ENCODE measurements at places on chromosomes 6 and 20.

- peak; percentile 6 for DNase-seq
Observed at GRCh38 chr6:85126485-85127167, 323.3 kb upstream of the NT5E start.

DNA sequence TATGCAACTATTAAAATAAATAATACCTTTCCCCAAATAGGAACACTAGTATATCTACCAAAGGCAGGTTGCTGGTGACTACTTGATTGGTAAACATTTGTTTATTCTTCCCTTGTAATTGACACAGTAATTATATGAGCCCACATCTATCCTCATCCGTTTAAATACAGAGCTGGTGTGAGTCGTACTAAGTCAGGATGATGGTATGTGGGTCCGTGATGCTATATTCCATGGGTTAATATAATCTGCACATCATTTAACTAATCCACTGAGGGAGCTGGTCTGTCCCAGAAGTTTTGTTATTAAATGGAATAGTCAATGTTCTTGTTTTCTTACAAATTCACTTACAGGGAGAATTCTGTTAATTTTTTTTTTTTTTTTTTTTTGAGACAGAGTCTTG lies 164.0 kb upstream of the AGPAT4 start:
- no peak for DNase-seq

DNA sequence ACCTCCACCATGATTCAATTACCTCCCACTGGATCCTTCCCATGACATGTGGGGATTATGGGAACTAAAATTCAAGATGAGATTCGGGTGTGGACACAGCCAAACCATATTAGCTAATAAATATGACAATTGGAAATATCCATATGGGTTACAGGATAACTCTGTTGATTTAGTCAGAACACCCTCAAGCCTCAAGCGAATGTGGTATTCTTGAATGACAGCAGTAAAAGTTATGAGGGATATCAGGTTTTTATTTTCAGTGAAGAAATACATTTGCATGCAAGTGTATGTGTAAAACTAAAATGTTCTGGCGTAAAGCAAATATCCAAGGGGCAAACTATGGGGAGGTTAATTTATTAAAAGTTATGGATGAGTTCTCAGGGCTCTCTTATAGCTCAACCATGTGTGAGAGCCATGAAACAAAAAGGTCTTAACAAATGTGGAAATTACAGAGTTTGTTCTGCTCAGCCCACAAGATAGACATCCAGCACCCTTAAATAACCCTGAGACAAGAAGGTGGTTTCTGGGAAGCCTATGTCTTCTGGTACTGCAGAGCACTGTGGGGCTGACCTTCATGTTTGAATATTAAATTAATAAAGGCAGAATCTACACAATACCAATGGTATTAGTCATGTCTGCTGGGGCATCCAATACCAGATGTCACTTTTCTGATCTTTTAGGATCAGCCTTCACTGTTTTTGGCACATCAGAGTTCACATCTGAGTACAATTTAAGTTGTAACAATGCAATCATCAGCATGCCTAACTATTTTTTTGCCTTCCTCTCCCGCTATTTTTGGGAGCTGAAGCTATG lies 370.5 kb upstream of the RSPO3 start:
- no peak for DNase-seq

GRCh38 chr20:25084626-25085187 lies 2.8 kb upstream of the VSX1 start:
- no peak for DNase-seq

GRCh38 chr6:158049055-158050028 lies 67.7 kb downstream of the SYNJ2 start:
- no peak for DNase-seq

DNA sequence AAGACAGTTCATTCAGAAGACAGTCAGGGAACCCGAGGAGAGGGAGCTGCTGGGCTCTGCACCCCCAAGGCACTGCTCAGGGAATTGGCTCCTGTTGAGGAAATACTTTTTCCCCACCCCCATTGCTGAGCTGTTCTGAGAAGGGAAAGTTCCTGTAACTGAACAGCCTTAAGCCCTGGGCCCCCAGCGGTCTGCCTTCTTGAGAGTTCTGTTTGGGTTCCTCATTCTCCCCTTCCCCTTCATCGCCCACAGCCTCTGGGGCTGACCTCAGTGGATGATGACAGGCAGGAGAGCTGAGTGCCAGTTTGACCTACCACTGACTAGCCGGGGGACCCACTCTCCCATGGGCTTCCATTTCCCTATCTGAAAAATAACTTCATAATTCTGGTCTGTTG lies 10.7 kb downstream of the HCK start:
- no peak for DNase-seq

DNA sequence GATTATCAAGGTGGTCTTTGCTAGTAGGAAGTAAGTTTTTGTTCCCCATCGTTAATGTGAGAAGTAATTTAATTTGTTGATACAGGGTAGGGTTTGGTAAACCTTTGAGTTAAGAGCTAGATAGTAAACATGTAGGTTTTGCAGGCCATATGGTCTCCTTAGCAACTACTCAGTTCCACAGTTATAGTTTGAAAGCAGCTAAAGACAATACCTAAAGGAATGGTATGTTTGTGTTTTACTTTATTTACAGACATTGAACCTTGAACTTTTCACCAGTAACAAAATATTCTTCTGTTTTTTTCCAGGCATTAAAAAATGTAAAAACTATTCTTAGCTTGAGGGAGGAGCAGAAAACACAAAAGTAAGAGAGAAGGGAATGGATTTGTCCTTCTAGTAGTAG lies 1.7 kb downstream of the CAP2 start:
- DNase-seq: no peak

- no peak for DNase-seq
Observed at GRCh38 chr20:57288651-57289277, 22.3 kb upstream of the BMP7 start.

- no peak for DNase-seq
Observed at GRCh38 chr6:148177589-148178233, 164.9 kb upstream of the SASH1 start.

GRCh38 chr6:84687431-84687830 lies 77.0 kb downstream of the TBX18 start:
- no peak for DNase-seq

DNA sequence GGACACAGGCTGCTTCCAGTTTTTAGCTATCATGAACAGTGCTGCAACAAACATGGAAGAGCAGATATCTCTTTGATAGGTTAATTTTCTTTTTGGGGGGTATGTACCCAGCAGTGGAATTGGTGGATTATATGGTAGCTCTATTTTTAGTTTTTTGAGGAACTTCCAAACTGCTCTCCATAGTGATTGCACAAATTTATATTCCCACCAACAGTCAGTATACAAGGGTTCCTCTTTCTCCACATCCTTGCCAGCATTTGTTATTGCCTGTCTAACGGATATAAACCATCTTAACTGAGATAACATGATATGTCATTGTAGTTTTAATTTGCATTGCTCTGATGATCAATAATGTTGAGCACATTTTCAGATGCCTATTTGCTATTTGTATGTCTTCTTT lies 237.6 kb downstream of the MMUT start:
- no peak for DNase-seq

DNA sequence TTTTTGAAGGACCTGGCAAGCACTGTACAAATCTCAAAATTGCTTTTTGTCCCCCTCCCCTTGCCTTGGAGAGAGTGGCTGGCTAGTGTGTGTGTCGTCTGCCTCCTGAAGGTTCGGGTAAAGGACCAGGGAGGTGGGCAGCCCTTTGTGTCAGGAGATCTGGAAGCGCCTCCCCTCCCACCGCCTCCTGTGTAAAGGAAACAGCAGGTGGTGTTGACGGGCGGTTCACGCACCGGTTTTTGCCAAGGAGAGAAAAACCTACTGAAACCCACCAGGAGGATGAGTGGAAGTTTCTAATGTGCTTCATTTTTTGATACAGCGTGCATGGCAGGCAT lies 1.2 kb downstream of the ENTPD6 start:
- DNase-seq: no peak

Measured in C1 segment of cervical spinal cord (tissue), 14 donors.